Vagina (tissue), 2 donors: ENCODE measurements at places on chromosomes 4 and X.

- DNase-seq = no peak
Observed at GRCh38 chr4:90183254-90183653, 56.1 kb downstream of the CCSER1 start.

GRCh38 chrX:39238006-39238405 is 436.7 kb downstream of the MID1IP1 start:
- DNase-seq = no peak

DNA sequence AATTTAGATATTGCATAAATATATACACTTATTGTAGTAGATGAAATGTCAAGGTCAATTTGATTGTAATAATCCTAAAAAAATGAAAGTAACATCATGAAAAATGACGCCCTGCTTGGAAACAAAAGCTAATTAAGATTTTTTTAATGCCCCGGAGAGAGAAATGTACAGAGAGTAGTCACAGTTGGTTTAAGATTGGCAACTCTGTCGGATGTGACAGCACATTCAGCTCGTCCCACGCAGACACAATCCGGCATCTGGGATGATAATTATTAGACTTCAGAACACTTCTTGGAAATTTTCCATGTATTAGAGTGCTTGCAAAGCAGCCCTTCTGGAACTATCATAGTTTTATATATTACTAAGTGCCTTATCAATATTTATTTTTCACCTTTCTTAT is 478.0 kb downstream of the PDHA2 start:
- no peak for DNase-seq

- no peak for DNase-seq
Observed at GRCh38 chrX:47687263-47687662, 28.3 kb upstream of the UXT start.

GRCh38 chr4:147578051-147578476 is 39.1 kb upstream of the TMEM184C start:
- no peak for DNase-seq

- DNase-seq = no peak
Observed at GRCh38 chrX:103518571-103518970, 718 bp downstream of the RAB40A start.

DNA sequence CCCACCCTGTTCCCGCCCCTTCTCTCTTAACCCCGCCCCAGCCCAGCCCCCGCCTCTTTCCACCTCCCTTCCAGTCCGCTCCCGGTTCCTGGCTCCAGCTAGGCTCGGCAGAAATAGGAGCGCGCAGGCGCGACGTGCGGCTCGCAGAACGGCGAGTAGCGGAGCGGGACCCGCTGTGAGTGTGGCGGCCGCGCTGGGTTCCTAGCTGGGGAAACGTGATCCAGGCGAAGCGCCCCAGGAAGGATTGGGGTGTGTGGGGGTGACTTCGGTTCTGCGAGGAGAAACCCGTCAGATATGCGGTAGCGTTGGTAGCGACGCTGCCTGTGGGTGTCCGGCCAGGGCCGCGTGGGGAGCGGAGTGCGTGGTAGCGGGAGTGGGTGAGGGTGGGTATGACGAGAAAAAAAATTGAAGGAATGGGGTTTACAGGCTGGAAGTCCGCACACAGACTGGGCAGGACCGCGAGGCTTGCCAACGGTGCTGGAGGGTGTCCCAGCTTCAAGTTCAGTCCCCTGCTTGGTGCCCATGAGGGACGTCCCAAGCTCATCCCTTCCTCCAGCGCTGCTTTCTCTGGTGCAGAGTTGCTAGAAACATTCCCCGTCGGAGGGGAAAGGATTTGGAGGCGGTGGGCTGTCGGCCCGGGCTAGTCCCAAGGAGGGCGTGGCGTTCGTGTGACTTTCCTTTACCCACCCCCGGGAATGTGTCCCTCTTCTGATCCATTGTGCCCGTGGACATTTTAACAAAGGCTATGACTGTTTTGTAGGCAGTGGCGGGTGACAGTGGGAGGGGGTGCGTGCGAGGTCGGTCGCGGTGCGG is at the start of gene PRRG1:
Gene PRRG1 (plus strand): TSS at position 144 of the 813 bp plus-strand sequence. CDS start 56,886 bp downstream, outside the sequence.
- DNase-seq = no peak

DNA sequence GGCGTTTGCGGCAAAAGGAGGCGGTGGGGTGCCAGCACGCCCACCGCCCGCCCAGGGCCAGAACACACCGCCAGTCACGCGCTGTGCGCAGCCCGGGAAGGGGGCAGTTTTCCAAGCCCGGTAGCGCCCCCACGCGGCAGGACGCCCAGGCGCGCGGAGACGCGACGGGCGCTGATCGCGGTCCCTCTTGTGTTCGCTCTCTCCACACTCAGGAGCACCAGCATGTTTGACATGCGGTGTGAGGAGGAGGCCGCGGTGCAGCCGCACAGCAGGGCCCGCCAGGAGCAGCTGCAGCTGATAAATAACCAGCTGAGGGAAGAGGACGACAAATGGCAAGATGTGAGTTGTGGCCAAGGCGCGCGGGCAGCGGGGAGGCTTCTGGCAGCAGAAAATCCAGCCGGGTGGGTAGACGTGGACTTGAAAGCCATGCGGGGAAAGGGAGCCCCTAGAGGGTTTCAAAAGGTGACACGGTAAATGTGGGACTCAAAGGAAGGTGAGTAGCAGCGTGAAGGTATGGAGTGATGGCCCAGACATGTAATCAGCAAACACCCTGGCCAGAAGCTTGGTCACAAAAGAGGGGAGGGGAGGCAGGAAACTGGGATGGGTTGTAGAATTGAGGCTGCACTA is 104.1 kb downstream of the PHOX2B start:
- DNase-seq = no peak

GRCh38 chr4:84887824-84888223 is 78.7 kb downstream of the WDFY3 start:
- DNase-seq = no peak

DNA sequence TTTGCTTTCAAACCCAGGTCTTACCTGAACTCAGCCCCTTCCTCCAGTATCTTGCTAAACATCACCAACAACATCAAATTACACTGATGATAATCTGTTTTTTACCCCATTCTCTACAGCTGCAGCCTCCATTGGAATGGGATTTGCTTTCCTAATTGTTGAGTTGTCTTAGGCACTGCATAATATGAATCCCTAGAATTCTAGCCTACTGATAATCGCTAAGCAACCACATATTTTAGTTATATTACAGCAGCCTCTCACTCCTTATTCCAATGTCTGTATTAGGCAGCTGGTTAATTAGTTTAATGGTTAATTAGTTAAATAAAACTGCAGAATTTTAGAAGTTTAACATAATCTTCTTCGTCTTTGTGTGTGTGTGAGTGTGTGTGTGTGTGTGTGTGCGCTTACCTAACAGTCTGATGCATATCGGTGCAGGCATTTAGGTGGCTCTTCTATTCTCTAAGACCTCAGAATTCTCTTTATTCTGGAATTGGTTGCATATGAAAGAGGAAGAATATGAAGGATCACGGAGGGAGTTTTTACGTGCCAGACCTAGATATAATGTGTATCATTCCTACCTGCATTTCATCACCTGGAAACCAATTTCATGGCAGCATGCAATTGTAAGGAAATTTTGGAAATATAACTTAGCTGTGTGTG is 5.3 kb upstream of the COMMD8 start:
- no peak for DNase-seq

GRCh38 chr4:184766446-184766845 is 32.5 kb upstream of the CENPU start:
- DNase-seq = no peak

DNA sequence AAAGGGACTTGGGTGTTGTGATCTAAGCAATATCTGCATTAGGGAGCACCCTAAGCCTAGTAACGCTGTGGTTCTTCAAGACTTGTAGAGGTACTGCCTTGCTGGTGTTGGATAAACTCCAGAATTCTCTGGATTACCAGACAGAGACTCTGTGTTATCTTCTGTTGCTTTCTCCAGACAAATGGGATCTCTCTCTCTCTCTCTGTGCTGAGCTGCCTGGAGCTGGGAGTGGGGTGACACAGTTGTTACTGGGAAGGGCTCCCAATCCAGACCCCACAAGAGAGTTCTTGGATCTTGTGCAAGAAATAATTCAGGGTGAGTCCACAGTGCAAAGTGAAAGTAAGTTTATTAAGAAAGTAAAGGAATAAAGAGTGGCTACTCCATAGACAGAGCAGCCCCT is 48.8 kb downstream of the MCUB start:
- no peak for DNase-seq

DNA sequence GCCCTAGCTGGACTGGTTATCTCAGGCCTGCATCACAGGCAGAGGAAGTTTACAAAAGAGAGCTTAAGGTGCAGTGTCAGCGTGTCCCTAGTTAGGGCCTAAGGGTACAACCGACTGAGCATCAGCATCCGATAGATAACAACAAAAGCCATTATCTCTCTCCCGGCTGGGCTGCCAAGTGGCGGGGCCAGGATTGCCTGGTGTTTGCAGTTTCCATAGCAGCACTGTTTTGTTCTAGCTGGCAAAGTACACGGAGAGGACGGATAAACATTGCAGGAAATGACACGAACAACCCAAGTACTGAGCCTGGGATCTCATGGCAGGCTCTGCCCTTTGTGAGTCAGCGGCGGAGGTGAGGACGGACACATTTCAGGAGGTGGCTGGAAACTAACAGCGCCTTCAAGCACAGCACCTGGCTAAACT is 104.7 kb upstream of the NOCT start:
- DNase-seq = peak; percentile 91

DNA sequence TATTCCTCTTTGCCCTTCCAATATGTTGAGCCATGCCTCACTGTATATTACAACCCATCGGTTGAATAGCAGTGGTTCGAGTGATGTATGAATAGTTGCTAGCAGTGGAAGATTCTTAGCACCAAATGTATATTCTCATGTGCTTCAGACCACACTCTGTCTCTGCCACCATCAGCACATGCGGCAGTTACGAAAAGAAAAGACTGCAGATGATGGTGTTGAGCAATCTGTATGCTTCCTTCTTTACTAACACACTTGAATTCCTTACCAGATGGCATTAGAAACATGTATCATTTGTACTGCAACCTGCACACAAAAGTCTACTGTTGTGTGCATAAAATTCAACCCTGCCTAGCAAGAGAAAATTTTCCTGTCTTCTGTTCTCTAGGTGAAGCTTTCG is 214.6 kb downstream of the ENOX2 start:
- no peak for DNase-seq

DNA sequence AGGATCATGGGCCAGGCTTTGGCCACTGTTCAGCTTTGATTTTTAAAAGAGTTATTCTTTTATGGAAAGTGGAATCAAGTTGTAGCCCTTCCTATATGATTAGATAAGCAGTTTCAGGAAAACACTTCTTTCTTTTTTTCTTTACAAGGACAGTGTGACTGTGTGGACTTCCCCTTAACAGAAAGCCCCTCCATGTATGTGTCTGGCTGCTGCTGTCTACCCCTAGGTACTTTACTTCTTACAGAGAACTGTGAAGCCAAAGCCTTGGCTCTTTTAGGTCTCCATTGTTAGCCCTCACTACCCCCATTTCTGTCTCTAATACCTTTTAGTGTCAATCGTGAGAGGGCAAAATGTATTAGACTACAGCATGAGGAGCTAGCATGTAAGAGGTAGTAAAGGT is 19.1 kb downstream of the VSIG1 start:
- DNase-seq = no peak

GRCh38 chr4:99986792-99987191 is 36.7 kb upstream of the H2AZ1 start:
- DNase-seq = no peak

- no peak for DNase-seq
Observed at GRCh38 chr4:127783026-127783769, 1.1 kb downstream of the HSPA4L start.

DNA sequence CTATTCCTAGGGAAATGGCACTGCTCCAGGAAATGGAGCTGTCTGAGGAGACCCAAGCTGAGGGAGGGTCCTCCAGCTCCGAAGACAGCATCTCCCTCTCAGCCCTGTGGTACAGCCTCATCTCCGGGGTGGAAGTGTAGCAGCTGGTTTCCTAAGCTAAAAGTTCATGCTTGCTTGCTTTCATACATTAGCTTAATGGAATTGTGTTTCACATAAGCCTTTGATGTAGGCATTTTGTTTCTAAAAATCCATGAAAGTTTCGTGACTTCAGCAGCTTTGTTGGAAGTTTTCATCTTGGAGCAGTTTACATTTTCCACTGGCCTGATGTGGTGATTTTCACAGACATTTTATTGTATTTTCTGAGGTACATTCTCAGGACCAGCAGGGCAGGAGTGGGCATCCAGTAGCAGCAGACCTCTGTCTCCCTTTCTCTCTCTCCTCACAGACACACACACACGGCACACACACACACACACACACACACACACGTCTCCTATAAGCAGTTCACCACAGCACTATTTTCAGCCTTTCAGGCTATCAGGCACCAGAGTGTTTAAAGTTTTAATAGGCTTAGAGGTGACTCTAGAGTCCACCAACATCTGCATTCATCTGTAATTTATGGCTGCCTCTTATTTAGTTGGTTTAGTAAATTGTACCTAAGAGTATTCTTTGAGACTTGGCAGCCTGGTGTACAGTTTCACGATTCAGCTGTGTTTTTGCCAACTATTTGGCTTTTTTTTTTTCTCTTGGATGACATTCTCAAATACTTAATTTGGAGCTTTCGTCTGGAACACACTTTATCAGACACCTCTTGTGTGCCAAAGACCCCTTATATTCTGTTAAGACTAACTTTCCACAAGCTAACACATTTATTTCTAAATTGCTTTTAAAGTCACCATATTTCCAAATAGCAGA is 225.8 kb upstream of the SFRP2 start:
- DNase-seq = no peak

DNA sequence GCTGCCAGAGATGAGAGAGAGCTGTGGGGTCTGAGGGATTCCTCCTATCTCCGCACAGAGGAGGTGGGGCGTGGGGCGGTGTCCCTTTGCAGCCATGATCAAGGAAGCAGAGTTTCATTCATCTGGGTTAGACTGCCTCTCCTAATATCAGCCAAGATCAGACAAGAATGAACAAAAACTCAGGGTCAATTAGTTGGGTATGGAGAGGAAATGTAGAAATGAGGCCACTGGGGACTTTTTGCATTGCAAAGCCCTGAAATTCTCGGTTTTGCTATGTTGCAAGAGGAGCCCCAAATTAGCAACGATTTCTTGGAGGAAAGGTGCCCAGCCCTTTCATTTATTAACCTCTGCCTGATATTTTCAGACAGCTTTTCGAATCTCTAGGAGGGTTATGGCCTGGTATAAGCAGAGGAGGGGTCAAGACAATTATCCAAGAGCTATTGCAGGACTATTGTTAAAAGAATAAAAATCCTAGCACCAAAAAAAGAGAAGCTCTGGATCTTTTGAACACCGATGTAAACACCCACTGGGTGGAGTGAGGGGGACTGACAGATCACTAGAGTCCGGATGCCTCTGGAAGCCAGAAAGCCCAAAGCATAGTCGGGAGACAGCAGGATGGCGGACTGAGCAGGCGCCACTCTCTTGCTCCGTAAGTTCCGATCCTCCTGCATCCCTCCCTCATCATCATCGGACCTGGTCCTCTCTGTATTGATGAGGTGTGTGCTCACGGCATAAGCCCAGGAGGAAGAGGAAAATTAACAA is 34.4 kb upstream of the ACSL1 start:
- no peak for DNase-seq

DNA sequence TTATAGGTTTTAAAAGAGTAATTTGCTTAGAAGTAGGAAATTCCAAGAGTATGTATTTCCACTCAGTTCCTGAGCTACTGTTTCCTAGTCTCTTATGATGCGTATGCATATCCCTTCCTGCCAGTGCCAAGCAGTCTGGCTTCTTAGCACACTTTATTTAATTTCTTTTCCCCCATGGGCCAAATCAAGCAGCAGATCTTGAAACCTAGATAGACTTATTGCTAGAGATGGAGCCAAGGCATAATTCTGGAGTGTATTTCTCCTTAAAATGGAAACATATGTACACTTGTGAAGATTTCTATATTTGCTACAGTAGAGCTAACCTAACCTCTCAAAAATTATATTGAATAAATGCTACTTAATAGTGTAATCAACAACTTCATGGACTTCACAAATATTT is 2337.6 kb downstream of the PCDH7 start:
- no peak for DNase-seq

GRCh38 chrX:13376857-13377549 is 57.1 kb upstream of the ATXN3L start:
- DNase-seq = no peak
